Stimulated activated CD8-positive, alpha-beta memory T cell treated with anti-CD3 and anti-CD28 coated beads, Interleukin-15, amount 100 ng/mL, for 48 hours (primary cell): ENCODE measurements at places on chromosomes 4 and X.

GRCh38 chrX:136694431-136695087 lies 46.6 kb downstream of the CD40LG start:
- DNase-seq = no peak

- DNase-seq = no peak
Observed at GRCh38 chrX:70038515-70038914, 11.2 kb downstream of the AWAT2 start.

GRCh38 chrX:143363419-143363818 lies 153.9 kb downstream of the SPANXN3 start:
- DNase-seq = no peak

DNA sequence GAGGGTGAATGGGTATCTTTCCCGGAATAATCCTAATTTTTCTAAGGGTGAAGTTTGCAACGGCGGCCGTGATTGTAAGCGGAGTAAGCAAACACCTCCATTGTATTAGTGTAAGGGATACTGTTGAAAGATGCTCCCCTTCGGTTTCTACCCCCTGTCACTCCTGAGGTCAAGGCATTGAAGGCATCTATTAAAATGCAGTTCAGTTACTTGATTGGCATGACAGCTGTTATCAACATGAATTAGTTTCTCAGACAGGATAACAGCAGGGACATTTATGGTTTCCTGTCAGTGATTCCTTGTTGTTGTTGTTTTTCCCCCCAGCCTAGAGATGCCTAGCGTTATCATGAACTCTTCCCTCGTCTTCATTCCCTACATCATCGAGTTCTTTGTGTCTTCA lies 552 bp downstream of the SLC25A14 start:
- DNase-seq = no peak

DNA sequence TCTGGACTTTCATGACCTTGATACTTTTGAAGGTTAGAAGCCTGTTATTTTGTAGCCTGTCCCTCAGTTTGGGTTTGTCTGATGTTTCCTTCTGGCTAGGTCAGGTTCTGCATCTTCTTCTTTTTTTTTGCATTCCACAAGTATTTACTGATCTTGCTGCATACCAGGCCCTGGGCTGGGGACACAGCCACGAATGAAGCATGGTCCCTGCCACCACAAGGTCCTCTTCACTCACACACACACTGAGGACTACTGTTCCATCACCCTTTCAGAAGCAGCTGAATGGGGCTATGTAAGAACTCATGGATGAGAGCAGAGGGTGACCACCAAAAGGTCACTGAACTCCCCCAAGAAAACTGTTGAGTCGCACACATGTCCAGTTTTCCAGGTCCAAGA lies 39.2 kb downstream of the USP11 start:
- no peak for DNase-seq
